Right kidney (tissue), 9 donors: ENCODE measurements at places on chromosomes 6 and 20.

GRCh38 chr6:139161169-139161568 lies 26.3 kb downstream of the HECA start:
- no peak for DNase-seq

DNA sequence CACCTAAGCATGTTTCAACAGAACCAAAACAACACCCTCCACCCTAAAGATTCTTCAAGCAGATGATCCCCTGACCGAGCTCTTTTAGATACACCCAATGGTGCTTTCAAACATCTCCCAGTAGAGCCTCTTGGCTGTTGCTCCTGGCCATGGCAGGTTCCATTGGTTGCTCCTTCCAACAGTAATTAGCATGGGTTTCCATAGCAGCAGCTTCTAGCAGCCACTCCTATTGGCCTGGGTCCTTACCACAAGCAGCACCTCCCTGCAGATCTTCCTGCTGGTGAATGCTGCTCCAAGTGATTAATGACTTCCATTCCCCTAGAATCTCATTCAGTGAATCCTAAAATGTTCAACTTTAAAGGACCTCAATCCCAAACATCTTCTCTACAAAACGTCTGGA lies 13.9 kb downstream of the CCN2 start:
- no peak for DNase-seq

GRCh38 chr6:141463237-141463977 lies 669.3 kb upstream of the GJE1 start:
- no peak for DNase-seq

GRCh38 chr6:71478834-71479541 lies 190.4 kb downstream of the OGFRL1 start:
- DNase-seq = no peak

GRCh38 chr6:116562614-116563013 lies 8.7 kb upstream of the RWDD1 start:
- DNase-seq = no peak

DNA sequence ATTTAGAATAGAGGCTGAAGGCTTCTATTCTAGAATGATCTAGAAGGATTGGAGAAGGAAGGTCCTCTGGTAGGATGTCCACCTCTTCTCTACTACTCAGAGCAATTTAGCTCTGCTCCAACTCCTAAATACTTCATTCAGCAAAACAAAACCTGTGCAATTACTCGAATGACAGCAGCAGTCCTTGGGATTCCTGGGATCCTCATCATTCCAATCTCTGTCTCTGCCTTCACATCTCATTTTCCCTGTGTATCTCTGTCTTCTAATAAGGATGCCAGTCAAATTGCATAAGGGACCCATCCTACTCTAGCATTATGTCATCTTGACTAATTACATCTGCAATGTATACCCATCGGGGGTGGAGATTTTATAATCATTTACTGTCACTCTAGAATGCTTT lies 5.5 kb upstream of the AIG1 start:
- no peak for DNase-seq

GRCh38 chr20:2023151-2023550 lies 29.3 kb upstream of the PDYN start:
- DNase-seq = no peak

GRCh38 chr6:27814665-27815424 lies 97.4 kb downstream of the OR2B2 start:
- peak; percentile 88 for DNase-seq

DNA sequence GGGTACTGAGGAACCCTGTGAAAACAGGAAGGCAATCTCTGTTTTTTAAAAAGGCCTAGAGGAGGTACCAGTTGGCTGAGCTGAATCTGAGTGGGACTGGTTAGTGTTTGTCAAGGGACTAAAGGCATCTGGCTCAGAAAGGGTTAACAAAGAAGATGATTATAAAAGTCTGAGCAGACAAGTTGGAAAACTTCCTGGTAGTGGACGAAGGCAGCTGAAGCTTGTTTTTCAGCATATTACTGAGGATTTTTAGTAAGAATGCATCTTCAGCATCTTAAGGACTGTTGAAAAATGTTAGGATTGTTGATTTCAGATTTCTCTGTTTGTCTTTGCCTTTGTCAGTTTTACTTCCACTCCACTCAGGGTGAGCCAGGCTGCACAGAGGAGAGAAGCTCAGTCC lies 5.1 kb downstream of the GPX5 start:
- DNase-seq = no peak

GRCh38 chr6:118675225-118675624 lies 23.8 kb upstream of the CEP85L start:
- DNase-seq = no peak

- no peak for DNase-seq
These were observed 560.0 kb downstream of the TBC1D32 start for GRCh38 chr6:120774275-120774674.

GRCh38 chr6:155162682-155163081 lies 101.1 kb upstream of the CLDN20 start:
- no peak for DNase-seq

DNA sequence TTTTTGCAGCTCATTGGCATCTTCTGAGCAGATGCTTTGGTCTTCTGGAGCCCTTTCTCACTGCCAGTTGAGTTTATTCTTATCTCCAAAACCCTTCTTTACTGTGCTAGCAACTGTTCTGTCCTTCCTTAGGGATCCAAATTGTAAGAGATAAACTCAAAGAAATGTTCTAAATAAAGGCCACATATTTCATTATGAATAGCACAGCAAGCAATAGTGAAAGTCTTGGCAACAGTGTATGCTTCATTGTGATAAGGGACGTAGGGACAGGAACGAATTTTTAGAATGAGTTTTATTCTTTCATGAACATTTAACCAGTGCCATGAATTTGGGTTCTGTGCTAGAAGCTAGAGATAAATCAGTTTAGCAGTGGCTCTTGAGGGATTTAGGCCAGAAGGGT lies 61.1 kb downstream of the LRRC1 start:
- no peak for DNase-seq

- DNase-seq = no peak
These were observed 47.5 kb downstream of the CD83 start for GRCh38 chr6:14165091-14165490.

DNA sequence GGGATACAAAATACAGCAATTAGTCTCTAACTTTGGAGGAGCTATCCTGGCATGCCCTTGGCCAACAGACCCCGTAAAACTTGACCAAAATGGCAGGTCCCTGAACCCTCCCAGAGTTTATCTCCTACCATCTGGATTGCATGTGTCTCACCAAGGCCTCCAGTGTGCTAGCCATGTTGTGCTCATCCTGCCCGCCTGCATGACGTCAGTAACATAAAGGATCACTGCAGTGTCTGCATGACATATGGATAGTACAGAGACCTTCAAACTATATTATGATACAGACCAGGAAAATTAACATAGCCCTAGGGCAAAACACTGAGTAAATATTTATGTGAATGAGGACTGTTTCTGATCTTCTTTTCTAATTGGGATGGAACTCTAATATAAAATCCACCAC lies 25.3 kb downstream of the CPXM1 start:
- no peak for DNase-seq

GRCh38 chr6:139409026-139409425 lies 34.6 kb upstream of the CITED2 start:
- DNase-seq = no peak

DNA sequence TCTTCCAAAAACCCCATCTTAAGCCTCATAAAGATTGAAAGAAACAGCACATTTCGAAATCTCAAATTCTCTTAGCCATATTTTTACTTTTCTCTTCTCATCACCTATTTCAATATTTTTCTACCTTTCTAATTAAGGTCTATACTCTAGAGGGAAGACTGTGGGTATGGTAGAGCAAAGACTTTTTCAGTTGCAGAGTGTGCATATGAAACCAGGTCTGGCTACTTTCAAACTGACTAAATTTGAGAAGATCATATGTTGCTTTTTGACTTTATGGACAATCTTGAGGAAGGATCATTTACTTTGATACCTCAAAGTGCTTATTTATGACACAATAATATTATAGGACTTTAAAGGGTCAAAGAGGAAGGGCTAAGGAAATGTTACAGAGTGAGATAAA lies 20.7 kb downstream of the FILIP1 start:
- no peak for DNase-seq

GRCh38 chr6:141521440-141521839 lies 611.3 kb upstream of the GJE1 start:
- DNase-seq = no peak

DNA sequence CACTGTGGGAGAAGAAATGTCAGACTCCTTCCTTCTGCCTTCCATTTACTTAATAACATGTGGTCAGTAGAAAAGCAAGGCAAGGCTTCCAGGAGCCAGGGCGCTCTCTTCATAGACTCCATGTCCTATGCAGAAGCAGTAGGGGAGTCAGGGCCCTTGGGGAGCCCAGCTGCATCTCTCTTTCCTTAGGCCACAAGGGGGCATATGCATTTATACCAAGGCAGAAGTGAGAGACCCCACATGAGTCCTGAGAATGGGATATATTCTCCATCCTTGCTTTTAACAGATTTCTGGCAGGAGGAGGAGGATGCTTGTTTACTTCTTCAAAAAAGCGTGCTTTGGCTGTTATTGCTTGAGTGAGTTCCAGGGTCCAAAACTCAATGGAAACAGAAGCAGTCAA lies 198.5 kb downstream of the HIVEP2 start:
- peak; percentile 18 for DNase-seq

- no peak for DNase-seq
These were observed 15.2 kb upstream of the GUCA1A start for GRCh38 chr6:42158011-42158410.
